ENCODE measurements at places on chromosomes 3 and 15.

DNA sequence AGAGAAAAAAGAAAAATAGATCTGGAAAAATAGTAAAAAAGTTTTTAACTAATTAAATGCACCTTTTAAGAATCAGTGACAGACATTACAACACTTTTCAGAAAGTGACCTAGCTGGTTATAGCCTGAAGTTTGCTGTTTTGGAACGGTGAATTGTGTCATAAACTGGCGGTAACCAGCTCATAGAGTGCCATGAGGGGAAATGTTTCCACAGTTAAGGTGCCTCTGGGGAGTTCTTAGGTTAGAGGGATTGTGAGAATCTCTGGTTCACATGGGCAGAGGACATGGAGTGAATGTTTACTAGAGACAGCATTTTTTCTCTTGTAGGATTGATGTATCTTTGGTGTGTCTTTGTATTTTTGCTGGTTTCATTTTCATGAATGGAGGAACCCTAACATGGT is 2.8 kb downstream of the TBC1D23 start:
- DNase-seq: no peak

DNA sequence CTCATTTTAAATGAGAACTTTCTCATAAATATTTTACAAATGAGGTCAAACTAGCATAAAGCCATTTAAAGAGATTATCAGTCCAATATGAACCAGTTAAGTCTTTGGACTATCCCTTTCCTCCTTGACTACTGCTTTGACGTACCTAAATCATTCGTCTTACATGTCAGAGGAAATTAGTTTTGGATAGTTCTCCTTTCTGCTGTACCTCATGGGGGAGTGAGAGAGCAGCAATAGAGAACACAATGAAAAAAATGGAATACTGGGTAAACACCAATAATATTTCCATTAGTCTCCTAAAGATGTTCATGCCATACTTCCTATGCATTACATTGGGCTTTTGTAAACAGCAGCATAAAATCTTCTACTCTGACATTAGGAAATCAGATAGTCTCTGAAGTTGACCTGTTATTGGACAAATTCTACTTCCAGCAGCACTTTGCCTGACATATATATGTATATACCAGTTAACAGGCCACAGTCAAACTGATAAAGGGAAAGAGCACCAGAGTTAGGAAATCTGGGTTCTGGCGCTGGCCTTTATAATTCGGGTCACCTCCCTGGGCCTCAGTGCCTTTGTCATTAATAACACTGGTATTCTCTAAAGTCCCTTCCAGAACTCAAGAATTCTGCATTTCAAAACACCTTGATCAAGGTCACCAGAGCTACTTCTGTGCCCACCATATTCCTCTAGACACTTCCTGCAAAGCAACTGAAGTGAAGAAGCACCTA is 26.8 kb downstream of the TIMMDC1 start:
- no peak for DNase-seq

DNA sequence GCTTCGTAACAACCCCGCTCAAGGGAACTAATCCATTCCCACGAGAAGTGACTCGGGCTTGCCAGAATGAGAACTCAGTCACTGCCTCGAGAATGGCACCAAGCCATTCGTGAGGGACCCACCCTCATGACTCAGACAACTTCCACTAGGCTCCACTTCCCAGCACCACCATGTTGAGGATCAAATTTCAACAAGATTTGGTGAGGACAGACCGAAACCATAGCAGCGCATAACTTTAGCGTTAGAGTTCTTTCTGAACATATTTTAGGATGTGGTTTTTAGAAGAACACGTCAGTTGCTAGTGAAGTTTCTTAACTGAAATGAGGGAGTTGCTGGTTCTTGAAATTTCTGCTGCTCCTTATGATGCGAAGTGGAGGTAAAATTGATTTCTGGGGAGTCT is 13.5 kb downstream of the PTPRG start:
- no peak for DNase-seq

- no peak for DNase-seq
Measured at GRCh38 chr3:37064747-37065146, 71.4 kb downstream of the MLH1 start.

DNA sequence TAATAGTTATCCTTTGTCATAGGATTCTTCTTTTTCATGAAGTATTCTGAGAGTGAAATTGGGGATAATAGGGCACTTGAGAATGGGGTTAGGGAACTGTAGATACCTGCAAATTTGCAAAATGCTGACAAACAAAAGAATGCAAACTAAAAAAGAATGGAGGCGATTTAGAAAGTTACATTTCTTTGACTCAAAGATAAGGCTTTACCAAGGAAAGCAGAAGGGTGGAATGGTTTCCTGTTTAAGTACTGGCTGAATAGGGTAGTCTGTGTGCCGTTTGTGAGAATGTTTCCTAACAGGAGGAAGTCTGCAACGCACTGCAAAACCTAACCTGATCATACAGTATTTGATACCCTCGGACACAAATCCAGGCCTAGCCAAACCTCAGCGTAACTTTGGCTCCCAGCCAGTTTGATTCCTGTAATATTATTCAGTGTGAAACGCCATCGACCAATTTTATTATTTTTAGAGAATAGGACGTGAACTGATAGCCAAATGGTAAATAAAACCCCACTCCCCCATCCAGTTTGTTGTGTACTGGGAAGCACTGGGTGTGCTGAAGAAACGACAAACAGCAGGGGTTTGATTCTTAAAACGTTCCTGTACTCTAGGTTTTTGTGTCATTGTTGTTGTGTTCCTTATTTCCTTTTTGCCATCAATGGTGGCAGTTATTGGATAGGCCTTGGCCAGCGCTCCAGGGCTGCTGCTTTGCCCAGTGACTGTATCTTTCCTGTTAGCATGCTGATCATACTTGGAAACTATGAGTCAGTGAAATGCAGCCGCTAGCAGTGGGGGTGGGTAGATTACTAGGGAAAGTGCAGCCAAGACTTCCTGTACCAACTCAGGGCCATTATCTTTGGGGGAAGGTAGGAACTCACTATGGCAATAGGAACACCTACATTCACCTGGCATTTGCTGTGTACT is 148.0 kb upstream of the TBL1XR1 start:
- DNase-seq: peak; percentile 29

GRCh38 chr15:52728899-52729298 is 49.7 kb upstream of the ATOSA start:
- DNase-seq: no peak

DNA sequence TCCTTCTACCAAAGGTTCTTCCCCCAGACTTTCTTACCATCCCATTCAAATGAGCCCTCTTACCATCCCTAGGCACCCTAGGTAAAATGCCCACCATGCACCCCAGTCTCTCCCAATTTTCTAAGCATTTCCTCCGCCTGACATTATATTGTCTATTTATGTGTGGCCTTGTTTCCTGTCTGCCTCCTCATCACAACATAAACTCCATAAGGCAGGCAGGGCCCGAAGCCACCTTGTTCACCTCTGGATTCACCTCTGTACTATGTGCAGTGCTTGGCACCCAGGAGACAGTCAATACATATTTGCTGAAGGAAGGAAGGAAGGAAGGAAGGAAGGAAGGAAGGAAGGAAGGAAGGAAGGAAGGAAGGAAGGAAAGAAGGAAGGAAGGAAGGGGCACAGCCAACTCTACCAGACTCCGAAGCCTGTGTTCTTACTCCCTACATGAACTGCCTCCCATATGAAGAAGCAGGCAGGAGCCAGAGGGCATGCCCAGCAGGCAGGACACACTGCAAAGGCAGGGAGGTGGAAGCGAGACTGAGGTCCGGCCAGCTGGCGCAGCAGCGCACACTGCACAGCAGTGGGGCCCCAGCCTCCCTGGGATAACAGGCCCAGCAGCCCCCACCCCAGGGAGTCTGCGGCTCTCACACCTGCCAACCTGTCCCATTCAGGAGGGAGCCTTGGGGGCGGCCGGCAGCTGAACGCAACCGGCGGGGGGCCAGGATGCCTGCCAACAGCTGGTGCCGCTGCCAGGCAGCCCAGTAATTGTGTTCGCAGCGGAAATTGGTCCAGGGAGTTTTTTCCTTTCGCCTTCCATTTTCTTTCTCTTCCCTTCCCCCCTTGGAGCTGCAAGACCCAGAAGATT is 106.0 kb upstream of the LINGO1 start:
- no peak for DNase-seq

- no peak for DNase-seq
Measured at GRCh38 chr15:47773143-47773542, 55.8 kb downstream of the SEMA6D start.

- DNase-seq: no peak
Measured at GRCh38 chr3:194138732-194139070, 2.8 kb downstream of the HES1 start.

DNA sequence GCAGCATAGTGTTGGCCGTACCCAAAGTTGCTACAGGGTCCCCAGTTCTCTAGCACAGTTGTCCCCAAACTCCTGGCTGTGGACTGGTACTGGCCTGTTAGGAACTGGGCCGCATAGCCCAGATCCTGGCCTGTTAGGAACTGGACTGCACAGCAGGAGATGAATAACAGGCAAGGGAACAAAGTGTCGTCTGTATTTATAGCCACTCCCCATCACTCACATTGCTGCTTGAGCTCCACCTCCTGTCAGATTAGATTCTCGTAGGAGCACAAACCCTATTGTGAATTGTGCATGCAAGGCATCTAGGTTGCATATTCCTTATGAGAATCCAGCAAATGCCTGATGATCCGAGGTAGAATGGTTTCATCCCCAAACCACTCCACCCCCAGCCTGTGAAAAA is 604.0 kb upstream of the LMCD1 start:
- no peak for DNase-seq

- no peak for DNase-seq
Measured at GRCh38 chr3:38689774-38690173, 40.3 kb upstream of the SCN5A start.

DNA sequence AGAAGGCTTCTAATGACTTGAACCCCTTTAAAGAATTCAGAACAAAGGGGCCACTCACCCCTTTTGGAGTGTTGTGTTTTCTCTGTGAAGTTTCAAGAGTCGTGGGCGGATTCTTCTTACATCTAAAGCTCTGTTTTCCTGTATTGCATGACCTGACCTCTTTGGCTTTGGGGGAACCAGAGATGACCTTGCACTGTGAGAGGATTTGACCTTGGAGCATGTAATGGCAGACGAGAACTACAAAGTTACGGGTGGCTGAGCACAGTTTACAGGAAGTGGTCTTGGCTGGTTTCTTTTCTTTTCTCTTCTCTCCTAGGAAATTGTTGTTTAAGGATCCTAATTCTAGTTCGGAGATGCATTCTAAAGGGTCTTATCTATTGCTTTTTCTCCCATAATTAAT is 6.2 kb upstream of the BDH1 start:
- DNase-seq: no peak

DNA sequence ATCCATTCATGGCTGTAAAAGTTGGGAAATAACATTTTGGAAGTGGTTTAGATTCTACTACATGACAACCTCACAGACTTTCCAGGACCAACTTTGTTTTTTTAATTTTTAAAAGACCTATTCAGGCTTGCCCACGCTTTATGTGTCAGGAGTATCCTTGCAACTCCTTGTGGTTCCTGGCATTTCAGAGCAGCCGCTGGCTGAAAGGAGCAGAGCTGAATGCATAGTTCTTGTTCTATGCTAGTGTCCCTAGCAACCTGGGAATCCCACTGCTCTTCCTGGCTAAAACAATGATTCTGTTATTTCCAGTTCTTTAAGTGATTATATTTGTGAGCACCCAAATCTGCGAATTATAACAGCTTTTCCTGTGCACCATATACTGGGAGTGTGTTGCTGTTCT is 34.9 kb downstream of the CP start:
- DNase-seq: no peak

GRCh38 chr15:63506537-63507035 is 2.2 kb downstream of the USP3 start:
- no peak for DNase-seq

DNA sequence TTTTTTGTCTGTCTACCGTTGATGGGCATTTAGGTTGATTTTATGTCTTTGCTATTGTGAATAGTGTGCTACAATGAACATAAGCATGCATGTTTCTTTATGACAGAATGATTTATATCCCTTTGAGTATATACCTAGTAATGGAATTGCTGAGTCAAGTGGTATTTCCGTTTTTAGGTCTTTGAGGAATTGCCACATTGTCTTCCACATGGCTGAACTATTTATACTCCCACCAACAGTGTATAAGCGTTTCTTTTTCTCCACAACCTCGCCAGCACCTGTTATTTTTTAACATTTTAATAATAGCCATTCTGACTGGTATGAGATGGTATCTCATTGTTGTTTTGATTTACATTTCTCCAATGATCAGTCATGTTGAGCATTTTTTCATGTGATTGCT is 89.6 kb upstream of the GALNT15 start:
- no peak for DNase-seq

DNA sequence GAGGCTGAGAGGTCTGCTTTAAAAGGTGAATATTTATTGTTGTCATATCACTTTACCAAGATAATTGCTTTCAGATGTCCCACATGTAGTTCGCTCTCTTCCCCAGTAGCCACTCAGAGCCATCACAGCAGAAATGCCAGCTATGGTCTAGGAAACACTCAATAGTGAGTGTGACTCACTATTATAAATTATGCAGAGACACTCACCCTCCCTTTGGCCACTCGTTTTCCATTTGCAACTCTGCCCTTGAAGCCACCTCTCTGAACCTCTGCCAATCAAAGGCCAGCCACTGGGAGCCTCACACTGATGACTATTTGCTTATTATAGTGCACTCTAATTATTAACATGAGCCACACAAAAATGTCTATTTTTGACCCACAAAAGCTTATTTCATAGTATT is 328.1 kb upstream of the ATP10A start:
- DNase-seq: no peak

DNA sequence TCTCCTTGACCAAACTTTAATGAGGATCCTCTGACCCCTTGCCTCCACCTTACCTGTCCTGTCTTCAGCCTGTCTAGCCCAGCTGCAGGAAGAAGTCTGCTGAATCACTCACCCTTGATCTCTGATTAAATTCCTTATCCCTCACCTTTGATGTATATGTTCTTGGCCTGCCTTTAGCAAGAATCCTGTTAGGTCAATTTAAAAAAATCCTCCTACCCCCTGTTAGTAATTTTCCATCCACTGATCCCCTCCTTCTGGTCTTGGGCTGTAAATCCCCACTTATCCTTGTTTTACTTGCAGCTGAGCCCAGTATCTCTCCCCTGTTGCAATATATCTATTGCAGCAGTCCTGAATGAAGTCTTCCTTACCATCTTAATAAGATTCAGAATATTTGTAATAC is 39.0 kb downstream of the MYH15 start:
- DNase-seq: no peak

GRCh38 chr3:168862466-168862865 is 766.7 kb upstream of the GOLIM4 start:
- no peak for DNase-seq

DNA sequence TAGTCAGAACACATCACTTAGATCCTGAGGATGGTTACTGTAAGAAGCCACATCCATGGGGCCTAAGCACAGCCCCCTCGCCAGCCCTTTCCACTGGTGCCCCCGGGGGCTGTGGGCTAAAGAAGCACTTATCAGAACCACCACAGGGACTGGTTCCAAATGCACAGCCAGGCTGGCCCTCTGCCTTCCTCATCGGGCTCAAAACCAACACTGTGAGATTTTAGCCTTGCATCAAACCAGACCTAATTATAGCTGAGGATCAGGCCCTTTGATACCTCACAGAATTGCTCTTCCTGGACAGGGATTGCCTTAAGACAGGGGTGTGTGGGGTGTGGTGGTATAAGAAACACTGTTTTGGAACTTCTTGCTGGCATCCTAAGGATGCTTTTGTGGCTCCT is 23.7 kb downstream of the SRPRB start:
- no peak for DNase-seq

Data from stimulated activated CD8-positive, alpha-beta memory T cell treated with anti-CD3 and anti-CD28 coated beads, Interleukin-7, amount 100 ng/mL, for 1 hour (primary cell).